A549 treated with DMSO at 1 μM for 4 hours (cell line): ENCODE measurements at places on chromosomes 1 and 21. TPM values are rescaled to one million over a fixed set of nuclear protein-coding genes. Genes with fewer than 3 reads are reported as not detected.

OR2AK2 gene
- total RNA-seq: not detected in 5 replicates

ZNF593OS gene
- 0.07 to 0.78 TPM (median 0.21 TPM) in 4 of 5 replicates, not detected in the other for total RNA-seq

MANEAL gene
- total RNA-seq: 24.1 to 27.2 TPM (median 26.6 TPM) in 5 replicates

FCAMR gene
- total RNA-seq: 0.08 TPM in 1 of 5 replicates, not detected in the others
